ENCODE measurements at places on chromosomes 5 and 9.

DNA sequence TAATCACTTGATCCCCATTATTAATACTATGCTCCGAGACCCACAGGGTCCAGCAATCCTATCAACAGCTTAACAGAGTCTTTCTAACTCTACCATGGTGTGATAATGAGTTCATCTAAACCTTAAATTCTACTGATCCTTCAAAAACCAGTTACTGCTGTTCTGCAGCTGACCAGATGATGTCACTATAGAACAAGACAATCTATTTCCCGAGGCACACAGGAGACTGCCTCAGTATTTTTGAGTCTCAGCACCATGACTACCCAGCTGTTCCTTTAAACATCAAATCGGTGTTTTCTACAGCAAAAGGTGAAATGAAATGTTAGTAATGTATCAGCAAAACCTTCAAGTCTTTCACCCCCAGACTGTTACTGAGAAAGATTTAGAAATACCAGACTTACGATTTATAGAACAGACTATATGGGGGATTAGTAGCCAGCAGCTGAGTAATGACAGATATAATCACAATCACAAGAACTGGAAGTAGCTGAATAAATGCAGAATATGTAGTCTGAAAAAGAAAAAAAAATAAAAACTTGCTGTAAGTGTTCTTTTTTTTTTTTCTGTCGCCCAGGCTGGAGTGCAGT lies 16.9 kb downstream of the DNAJC18 start:
- no peak for DNase-seq

DNA sequence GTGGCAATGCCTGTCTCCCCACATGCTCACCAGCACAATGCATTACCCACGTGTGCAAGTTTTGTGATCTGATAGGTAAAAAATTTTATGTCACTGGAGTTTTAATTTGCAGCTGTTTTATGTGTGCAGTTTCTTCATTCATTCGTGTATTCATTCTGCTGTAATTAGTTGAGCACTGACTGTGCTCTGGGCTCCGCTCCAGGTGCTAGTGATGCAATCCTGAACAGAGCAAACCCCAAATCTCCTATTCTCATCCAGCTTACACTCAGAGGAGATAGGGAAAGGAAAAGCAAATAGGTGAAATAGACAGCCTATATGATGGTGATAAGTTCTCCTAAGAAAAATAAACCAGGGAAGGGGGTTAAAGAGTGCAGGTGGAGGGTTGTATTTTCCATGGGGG lies 148.4 kb downstream of the TENT4A start:
- DNase-seq, result no peak

- DNase-seq, result no peak
These were observed 203.1 kb upstream of the ANKH start for GRCh38 chr5:15074651-15075050.

DNA sequence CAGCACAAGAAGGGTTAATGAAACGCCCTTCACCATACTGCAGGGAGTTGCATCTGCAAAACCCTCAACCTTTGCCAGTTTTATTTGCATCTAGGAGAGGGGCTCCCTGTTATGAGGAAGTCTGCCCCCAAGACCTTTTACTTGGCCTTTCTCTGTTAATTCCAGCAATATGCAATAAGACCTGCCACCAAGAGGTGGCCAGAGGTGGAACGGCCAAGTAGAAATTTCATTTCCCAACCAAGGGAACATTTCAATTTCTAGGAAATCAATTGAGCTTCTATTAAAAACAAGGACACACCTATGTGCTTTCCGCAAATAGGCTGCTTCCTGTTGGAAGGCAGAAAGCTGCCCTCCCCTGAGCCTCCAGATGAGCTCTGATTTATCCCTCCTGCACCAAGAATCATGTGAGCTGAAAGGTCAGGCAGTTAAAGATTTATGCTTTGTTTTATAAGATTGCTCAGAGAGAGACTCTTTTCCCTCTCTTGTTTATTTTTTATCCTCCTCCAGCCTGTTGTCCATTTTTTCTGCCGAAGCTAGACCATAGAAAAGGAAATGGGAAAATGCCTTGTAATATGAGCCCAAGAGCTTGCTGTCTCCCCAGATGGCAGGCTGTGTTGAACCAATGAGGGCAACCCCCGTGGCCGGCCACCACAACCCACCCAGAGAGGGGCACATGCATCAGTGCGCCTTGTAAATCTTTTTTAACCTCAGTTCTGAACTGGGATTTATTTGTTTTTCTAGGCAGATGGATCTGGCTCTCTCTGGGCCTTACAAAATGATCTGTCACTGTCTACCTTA lies 572.8 kb downstream of the TLE1 start:
- DNase-seq, result no peak

- no peak for DNase-seq
These were observed 36.2 kb upstream of the SMARCA2 start for GRCh38 chr9:1978941-1979340.

DNA sequence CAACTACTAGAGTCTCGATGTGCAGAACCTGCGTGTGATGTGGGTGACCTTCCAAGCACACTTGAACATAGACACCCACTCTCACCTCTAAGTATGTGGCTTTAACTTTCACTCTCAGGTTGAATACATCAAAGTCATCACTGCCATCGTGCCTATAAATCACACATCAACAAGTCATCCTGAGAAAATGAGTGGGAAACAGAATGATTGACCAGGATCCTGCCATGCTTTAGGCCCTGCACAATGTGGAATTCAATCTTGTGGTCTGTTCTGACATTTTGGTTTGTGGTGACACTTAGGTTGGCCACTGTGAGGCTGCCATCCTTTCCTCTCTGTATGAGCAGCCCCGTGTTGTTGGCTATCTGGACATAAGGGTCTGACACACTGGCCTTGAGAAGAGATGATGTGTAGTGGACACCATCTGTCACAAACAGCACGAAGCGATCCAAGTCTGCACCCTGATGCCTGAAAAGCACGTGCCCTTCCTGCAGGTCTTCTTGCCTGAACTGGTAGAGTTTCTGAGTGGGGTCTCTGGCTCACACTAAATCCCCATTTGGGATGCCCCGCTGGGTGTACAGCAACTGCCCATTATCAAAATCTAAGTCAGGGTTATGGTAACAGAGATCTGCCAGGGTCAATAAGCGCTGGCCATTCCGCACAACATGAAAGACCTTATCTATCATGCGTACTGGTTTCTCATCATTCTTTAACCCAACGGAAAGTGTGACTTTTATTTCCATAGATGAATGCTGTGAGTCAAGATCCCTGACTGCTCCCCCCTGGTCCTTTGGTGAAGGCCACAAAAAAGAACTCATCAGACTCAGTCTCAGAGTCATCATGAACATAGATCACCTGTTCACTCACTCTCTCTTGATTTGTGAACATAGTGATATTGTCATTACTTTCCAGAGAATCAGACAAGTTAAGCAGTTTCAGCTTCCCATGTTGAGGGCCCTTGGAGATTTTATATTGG lies 116.6 kb downstream of the ESM1 start:
- DNase-seq, result peak; percentile 70

- no peak for DNase-seq
These were observed 15.1 kb upstream of the TRIM36 start for GRCh38 chr5:115184770-115185169.

DNA sequence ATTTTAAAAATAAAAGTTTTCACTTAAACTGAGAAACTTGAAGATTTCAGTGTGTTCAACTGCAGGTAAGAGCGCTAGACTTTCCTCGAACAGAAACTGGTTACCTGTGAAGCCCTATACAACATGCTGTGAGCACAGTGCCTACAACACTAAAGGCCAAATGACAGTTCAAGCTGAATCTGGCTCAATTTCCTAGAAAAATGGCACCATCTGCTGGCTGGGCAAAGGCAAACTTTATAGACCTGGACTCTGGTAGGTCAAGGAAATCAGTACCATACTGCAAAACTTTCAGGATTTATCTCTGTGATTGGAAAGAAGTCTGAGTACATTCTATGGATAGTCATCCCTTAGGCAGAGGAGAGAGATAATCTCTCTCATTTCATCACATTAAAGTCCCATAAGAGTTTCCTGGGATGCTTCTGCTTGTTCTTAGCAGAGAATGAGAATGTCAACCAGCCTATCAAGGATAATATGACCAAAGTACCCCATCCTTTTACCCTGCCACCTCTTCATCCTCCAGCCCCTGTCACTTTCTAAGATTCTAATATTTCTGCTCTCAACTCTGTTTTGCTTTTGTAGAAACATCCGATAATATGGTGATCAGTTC lies 31.8 kb upstream of the FOXB2 start:
- no peak for DNase-seq

DNA sequence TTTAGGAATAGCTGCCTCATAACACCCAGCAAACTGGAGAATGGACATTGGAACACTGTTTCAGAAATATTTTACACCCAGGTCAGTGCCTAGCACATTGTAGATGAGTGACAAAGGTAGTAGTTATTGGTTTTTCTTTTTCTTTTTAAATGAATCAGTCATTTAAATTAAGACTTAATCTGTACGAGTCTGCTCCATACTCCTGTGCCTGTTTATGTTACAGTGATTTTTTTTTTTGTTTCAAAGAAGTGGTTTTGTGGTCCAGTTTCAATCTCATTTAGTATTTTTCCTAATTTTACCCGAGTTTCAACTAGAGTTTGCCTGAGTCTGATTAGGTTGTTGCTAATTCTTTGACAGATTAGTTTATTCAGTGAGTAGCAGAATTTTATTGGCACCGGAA lies 16.2 kb downstream of the LMNB1 start:
- no peak for DNase-seq

GRCh38 chr9:72362680-72363139 lies 2.3 kb downstream of the ZFAND5 start:
- DNase-seq, result no peak

GRCh38 chr5:175837171-175837699 lies 34.1 kb upstream of the CPLX2 start:
- DNase-seq, result no peak

- no peak for DNase-seq
These were observed 108.3 kb upstream of the ICE1 start for GRCh38 chr5:5314166-5314565.

GRCh38 chr5:77560677-77561263 lies 68.7 kb upstream of the WDR41 start:
- DNase-seq, result no peak

- no peak for DNase-seq
These were observed 36.8 kb upstream of the C5orf58 start for GRCh38 chr5:170195961-170196360.

- DNase-seq, result no peak
These were observed 12.9 kb downstream of the NLN start for GRCh38 chr5:65734921-65735320.

GRCh38 chr5:135064235-135064570 lies 30.2 kb upstream of the PITX1 start:
- no peak for DNase-seq

GRCh38 chr5:360257-361027 lies 38.9 kb downstream of the AHRR start:
- peak; percentile 46 for DNase-seq

GRCh38 chr5:12125895-12126294 lies 221.6 kb upstream of the CTNND2 start:
- no peak for DNase-seq

- DNase-seq, result no peak
These were observed 10.7 kb downstream of the LOX start for GRCh38 chr5:122067390-122067789.

DNA sequence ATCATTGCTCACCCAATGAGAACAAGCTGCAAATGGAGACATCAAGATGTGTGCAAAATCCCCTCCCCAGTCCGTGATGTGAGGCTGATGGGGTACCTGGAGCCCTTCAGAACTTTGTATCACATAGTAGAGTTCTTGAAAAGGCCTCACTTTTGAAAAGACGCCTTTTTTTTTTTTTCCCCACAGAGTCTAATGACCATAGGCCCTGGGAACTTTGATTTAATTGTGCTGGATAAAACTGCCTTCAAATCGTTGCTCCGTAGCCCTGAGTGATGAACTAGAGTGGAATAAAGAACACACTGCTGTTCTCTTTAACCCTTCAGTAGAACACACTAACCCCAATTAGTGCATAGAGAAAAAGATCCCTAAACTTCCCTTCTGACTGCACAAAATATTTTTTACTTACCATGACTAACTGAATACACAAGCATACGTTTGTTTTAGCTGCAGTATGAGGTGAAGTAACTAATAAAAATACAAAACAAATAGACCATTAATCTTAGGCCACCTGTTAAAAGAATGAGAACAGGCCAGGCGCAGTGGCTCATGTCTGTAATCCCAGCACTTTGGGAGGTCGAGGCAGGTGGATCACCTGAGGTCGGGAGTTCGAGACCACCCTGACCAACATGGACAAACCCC lies 15.1 kb downstream of the PSAT1 start:
- no peak for DNase-seq
